NCI-H510A treated with DMSO at 0.1 percent for 48 hours (cell line): ENCODE measurements at places on chromosomes 3 and 15.

DNA sequence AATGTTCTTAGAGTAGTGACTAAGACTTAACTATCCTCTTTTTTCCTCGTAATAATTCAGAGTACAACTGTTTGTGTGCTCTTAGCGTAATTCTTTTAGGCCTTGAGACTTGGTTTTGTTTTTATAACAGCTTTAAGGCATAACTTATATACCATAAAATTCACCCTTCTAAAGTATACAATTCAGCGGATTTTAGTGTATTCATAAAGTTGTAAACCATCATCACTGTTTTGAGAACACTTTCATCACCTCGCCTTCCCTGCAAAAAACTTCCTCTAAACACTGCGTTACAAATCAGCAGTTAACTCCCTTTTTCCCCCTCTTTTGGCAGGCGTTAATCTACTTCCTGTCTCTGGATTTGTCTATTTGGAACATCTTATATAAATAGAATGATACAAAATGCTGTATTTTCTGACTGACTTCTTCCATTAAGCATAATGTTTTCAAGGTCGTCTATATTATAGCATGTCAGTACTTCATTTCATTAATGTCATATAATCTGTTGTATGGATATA is 18.7 kb downstream of the DNAJC13 start:
- DNase-seq, result no peak

GRCh38 chr3:102444101-102444500 is 9.3 kb downstream of the ZPLD1 start:
- DNase-seq, result no peak

- DNase-seq, result no peak
These were observed 59.4 kb upstream of the CD47 start for GRCh38 chr3:108150200-108150599.

DNA sequence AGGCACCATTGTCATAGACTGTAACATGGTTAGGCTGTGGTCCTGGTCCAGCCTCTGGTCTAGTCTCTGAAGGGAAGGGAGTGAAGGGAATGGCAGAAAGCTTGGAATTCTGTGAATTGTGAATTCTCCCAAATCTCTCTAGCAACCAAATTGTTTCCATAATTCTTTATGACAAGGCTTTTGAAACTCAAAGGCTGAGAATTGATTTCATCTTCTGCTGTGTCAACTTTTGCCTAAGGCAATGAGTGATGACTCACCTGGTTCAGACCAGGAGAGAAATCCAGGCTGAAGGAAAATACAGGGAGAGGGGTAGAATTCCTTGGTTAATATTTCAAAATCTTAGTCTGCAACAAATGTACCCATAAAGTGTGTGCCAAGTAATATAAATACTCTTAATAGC is 82.6 kb upstream of the ADPGK start:
- DNase-seq, result no peak

GRCh38 chr15:93466380-93466779 is 377.4 kb upstream of the RGMA start:
- no peak for DNase-seq

DNA sequence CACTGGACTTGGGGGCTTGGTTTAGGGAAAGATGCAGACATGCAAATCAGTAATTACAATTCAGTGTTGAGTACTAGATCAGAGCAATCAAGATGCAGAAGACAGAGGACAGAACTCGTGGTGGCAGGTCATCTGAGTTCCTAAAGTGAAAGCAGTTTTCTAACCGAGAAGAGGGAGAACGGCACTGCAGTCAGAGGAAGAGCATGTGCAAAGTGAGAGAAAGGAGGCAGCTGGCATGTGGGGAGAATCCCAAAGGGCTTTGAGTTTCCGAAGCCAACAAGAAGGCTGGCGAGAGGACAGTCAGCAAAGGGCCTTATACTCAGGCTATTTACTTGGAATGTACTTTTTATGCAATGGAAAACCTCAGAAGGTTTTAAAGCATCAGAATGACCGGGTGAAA is 87.0 kb downstream of the ANP32A start:
- DNase-seq, result no peak

GRCh38 chr15:88141269-88141889 is 115.2 kb downstream of the NTRK3 start:
- DNase-seq, result no peak

DNA sequence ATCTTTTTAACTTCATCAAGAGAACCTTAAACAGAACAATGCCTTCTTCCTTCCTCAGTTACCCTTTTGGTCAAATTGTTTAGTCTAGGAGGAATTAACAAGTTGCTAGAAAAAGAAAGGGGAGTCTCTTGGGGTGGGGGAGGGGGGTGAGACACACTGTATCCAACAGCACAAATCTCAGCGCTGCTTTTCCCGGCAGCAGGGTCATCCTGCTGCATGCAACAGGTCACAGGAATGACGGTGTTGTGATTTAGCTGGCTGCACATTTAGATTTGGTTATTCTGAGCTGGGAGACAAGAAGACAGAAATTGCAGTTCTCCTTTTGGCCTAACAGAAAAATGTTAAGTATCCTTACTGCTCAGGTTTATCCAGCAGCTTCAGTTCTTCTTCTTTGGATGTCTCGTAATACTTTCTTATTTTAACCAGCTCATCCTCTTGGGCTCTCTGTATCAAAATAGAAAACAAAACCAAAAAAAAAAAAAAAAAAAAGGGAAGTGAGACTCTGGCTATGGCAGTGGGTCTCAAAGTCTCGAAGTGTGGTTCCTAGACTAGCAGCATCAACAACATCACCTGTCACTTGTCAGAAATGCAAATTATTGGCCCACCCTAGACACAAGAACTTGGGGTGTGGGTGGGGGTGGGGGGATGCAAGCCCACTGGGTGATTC is 190.5 kb downstream of the GREM1 start:
- no peak for DNase-seq

DNA sequence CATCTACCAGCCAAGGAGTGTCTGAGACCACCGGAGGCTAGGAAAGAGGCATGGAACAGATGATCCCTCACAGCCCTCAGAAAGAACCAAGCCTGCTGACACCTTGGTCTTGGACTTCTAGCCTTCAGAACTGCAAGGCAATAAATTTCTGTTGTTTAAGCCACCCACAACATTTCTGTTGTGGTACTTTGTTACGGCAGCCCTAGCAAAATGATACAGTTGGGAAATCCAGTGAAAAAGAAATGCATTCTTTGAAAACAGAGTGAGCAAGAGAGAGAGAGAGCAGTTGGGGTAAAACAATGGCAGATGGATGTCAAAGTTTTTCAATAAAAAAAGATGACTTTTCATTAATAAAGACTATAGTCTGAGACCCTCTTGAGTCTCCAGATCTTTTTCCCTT is 219.4 kb downstream of the NFKBIZ start:
- no peak for DNase-seq

GRCh38 chr3:104547031-104547430 is 819.7 kb upstream of the ALCAM start:
- no peak for DNase-seq
